Upper lobe of right lung (tissue), 1 donor: ENCODE measurements at places on chromosomes 1 and 21. TPM values are rescaled to one million over a fixed set of nuclear protein-coding genes. Genes with fewer than 3 reads are reported as not detected.

DNA sequence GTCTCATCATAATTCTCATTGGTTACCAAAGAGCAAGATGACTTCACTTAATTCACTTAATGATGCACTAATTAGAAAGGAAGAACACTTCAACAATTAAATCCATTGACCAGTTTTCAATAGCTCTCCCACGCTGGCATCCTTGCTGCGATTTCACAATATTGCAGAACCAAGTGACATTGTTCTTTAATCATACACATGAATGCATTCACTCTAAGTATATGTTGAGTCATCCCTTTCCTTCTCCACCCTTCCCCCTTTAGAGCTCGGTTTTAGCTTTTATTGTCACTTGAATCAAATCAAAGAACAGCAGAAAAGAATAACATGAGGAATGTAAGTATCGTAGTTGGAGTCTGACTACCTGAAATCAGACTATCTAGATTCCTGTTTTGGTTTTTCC is 233.6 kb upstream of the FMN2 start:
- no peak for DNase-seq

- no peak for DNase-seq
Observed at GRCh38 chr1:196071447-196071846, 536.8 kb downstream of the KCNT2 start.

- peak; percentile 85 for DNase-seq
Observed at GRCh38 chr1:113929750-113930498, 800 bp downstream of the HIPK1 start.

DNA sequence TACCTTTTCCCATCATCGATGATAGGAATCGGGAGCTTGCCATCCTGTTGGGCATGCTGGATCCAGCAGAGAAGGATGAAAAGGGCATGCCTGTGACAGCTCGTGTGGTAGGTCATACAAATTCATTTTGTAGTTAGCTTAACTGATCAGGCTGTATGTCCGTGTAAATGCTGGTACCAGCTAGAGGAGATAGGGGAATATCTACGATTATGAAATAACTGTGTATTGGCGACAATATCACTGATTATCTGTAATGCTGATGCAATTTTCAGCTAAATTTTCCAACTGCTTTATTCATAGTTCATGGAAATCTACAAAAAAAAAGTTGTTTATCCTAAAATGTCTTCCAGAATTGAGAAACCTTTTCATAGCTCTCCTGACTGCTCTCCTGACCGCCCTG is 8.3 kb downstream of the PRDX6 start:
- DNase-seq = no peak

DNA sequence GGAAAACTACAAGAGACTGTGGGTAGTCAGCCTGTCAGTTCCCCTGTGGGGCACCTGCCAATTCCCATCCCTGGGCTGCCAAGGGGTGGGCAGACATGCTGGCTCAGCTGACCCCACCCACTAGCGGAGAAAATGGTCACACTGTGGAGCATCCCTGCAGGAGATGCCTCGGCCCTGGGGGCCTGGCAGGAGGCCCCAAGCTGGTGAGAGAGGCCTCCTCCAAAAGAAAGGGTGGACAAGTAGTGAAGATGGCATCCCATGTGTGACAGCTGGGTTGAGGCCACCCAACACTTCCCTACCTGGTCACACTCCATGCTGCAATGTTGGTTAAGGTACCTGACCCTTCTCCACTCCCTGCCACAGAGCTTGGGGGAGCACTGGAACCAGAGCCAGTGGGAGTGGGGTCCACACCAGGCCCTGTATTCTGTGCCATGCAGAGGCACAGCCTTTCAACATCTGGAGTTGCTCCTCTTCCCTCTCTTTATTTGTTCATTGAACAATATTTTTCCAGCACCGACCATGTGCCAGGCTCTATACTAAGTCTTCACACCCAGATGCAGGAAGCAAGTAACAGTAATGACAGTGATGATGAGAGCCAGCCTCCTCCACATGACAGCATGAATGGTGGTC is 59.5 kb downstream of the KLHDC7A start:
- DNase-seq = peak; percentile 39

- DNase-seq = no peak
Observed at GRCh38 chr1:116457946-116458604, 85.0 kb downstream of the ATP1A1 start.

GCSAML gene
- total RNA-seq = 2.7 TPM

DNA sequence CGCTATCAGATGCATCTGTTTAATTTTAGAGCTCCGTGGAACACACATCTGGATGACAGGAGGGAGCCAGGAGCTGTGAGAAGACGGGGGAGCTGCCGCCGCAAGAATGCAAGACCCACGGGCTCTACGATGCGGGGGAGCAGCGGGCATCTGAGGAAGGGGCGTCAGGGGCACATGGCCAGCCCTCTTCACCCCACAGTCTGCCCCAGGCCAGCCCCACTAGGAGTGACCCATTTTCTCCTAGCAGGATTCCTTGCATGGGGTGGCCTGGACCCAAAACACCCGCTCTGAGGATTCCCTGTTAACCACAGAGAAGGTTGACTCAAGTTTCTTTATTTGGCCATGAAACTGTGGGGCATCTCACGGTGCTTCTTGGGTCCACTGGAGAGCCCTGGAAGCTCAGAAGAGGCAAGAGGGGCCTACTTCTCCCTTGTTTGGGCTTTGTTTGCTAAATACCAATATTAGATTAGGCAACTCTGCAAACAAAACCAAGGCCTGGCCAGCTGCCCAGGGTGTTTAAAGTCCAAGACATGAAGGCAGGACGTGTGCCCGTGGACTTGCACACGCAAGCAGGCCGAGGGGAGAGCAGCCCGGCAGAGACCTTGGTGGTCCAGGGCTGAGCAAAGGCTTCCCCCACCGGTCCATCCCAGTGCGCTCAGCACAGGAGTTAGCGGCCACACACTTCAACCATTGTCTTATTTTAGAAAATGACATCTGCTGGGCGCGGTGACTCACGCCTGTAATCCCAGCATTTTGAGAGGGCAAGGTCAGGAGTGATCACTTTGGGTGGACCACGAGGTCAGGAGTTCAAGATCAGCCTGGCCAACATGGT is 89.8 kb downstream of the DHRS3 start:
- DNase-seq = peak; percentile 92

DNA sequence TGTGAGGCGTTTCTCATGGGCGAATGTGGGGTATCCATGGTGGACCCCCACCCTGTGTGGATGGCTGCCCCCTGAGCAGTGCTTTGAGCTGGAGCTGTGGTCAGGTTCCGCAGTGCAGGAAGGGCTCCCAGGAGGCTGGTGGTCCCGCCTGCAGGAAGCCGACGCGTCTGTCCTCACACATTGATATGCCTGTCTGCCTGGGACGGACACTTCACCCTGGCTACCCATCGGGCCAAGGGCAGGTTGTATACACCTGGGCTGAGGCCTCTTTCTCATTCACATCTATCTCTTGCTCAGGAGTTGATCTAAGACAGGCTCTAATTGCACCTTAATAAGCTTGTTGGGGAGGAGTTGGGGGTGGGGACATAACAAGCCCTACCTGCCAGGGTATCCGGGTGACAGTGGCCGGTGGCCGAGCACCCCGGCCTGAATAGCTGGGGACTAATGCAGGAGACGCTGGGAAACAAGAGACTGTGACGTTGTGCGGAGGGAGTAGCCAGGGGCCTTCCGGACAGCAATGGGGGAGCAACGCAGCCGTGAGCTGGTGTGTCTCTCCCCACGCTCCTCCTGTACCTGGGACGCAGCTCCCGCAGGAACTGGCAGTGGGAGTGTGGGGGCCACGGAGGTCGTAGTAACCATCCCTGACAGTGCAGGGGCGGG is 21.7 kb downstream of the PDXK start:
- peak; percentile 78 for DNase-seq

DCAF6 gene
- 49.9 TPM for total RNA-seq

- DNase-seq = no peak
Observed at GRCh38 chr1:175498002-175498401, 245.4 kb downstream of the TNR start.

GNPAT gene
- total RNA-seq = 34.5 TPM

- no peak for DNase-seq
Observed at GRCh38 chr1:230797942-230798365, 50.8 kb downstream of the CAPN9 start.

DNA sequence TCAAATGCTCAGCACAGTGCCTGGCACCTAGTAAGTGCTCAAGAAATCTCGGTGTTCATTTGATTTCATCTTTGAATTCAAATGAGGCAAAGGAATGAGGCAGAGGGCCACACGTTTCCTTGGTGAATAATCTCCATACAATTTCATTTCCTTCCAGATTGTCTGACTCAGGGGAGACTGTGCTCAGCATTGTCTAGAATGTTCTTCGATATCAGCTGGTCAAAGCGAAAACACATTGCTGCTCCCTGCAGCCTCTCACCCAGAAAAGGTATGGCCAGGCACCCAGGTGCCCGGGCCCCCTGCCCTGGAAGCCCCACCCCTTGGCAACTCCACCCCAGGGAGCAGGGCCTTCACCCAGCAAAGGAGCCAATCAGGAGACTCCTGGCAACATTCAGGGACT is 55.8 kb downstream of the FBXO2 start:
- DNase-seq = no peak

DNA sequence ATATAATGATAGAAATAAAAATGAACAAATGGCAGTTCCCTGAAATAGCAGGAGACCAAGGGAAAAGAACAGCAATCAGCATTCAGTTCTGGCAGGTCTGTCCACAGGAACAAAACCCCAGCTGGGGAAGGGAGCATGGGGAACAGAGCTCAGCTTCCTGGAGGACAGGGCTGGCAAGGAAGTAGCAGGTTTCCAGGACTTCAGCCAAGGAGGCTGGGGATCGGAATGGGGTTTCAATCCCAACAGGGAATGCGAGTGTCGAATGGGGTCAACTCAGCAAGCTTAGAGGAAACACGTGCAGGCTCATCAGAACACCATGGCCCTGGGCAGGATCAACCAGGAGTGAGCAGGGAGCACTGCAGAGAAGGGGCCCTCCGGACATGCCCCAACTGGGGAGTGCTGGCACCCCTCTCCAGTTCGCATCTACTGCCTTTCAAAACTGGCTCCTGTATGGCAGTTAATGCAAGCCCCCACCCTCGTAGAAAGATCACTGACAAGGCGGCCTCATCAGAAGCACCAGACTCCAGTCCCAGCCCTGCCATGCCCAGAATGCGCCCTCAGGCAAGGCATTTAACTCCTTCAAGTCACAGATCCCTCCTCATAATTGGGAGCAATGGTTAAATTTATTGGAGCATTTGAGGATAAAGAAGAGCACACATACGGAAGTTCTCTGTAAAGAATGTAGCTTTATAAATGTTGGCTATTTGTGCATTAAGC is 72.4 kb downstream of the SEC16B start:
- DNase-seq = no peak

GRCh38 chr1:94949681-94950661 is 23.1 kb upstream of the CNN3 start:
- no peak for DNase-seq

AGO1 gene
- total RNA-seq = 27.7 TPM

GRCh38 chr1:101389547-101389929 is 152.7 kb downstream of the S1PR1 start:
- DNase-seq = no peak

OR2T29 gene
- total RNA-seq = not detected

PIGV gene
- total RNA-seq = 16.7 TPM

PFKL gene
- 101 TPM for total RNA-seq

GRCh38 chr1:45957684-45958083 is 154.3 kb downstream of the MAST2 start:
- no peak for DNase-seq

DNA sequence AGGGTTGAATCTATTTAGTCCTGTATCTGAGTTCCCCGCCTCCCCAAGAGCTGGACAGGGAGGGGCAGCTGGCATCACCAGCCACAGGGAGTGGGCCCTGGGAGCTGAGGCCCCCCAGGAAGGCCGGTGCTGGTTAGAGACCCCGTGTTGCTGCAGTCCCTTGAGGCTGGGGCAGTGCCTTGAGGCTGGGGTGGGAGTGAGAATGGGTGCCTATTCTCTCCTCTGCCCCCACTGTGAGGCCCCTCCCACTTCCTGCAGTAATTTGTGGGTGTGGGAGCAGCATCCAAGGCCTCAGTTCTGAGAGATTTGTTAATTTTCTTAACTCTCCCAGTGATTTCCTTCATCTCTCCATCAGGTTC is 2.5 kb upstream of the TRAPPC3 start:
- no peak for DNase-seq

DNA sequence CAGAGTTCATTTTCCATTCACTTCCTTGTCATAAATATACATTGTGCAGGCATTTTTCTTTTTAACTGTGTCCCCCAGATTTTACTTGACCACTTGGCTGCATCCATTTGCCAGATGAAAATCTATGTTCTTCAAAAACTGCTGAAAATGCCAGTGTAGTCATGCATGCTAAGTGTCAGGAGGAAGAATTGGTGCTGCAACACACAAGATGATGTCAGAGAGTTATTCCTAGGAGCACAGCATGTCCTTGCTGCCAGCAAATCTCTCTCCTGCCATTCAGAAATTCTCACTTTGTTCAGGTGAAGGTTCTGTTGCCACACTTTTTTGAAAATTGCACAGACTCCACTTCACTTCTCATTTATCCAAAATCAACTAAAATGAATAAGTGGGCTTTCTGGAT is 106.4 kb upstream of the MAGI3 start:
- no peak for DNase-seq

SYPL2 gene
- total RNA-seq = 3.1 TPM

- no peak for DNase-seq
Observed at GRCh38 chr1:161739865-161740566, 9.6 kb upstream of the DUSP12 start.

DNA sequence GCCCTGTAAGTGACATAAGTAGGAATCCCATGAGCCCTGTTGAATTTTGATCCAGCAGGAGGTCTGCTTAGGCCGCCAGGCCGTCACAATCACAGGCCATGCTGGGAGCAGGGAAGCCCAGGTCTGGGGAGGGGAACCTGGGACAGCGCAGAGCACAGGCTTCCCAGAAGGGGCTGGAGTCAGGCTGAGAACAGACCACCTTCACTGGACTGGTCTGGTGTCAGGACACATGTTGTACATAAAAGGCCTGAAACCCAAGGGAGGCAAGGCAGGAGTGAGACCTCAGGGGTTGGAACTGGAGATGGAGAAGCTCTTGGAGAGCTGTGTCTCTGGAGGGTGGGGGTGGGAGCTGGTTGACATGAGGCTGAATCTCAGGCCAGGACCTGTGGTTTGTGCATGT is 63.3 kb upstream of the ARTN start:
- DNase-seq = no peak

- no peak for DNase-seq
Observed at GRCh38 chr1:31765516-31765915, 1.4 kb upstream of the ADGRB2 start.

DAP3 gene
- 79.6 TPM for total RNA-seq

GRCh38 chr1:27099135-27099586 is 55.8 kb downstream of the SLC9A1 start:
- peak; percentile 87 for DNase-seq

DNA sequence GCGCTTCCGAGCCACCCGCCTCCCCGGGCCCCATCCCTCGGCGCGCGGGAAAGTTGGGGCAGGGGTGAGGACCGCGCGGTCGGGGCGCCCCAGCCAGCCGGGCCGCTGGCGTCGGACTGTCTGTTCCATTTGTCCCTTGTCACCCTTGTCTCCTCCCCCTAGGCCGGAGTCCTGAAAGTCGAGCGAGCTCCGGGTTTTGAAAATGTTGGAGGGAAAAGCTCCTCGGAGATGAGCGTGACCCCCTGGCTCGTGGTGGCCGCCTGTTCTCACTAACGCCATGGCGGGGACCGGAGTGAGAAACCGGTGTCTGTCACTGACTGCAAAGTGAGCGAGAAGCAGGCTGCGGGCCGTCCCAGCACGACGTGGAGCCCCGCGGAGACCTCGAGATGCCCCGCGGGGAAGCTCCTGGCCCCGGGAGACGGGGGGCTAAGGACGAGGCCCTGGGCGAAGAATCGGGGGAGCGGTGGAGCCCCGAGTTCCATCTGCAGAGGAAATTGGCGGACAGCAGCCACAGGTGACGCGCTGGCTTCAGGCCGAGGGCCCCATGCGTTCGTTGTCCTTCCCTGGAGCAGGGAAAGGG is 491 bp downstream of the PER3 start:
- DNase-seq = no peak

GRCh38 chr1:24203404-24203803 is 16.3 kb upstream of the IFNLR1 start:
- DNase-seq = no peak
